ENCODE measurements at places on chromosomes 6 and 20.

DNA sequence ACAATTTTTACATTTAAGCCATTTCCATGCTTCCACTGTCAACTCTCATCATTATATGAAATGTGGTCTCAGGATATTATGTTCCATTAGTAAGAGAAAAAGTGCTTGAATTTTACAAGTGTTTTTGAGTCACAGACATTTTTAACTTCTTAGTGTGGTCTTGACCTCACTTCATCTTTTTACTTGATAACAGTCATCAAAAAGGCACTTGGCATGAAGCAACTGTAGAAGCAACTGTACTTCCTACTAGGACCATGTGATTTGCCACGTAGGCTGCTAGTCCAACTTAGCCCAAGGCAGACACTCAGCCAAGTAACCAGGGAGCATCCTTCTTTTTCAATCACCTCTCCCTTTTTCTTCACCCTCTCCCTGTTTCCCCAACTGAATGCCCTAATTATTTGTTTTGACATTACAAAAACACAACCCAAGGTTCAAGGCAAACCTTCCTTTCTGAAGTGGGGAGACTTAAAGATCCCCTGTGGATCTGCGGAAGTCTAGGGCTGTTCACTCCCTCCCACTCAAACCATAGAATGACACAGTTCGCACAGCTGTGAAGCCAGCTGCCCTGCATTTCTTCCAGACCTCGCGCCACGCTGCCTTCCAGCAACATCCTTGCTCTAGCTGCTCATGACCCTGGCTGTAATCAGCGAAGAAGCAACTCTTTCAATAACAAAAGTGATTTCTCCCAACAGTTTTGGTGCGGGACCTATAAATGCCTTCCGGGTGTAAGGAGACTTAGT is 45.0 kb downstream of the PHACTR1 start:
- no peak for DNase-seq

DNA sequence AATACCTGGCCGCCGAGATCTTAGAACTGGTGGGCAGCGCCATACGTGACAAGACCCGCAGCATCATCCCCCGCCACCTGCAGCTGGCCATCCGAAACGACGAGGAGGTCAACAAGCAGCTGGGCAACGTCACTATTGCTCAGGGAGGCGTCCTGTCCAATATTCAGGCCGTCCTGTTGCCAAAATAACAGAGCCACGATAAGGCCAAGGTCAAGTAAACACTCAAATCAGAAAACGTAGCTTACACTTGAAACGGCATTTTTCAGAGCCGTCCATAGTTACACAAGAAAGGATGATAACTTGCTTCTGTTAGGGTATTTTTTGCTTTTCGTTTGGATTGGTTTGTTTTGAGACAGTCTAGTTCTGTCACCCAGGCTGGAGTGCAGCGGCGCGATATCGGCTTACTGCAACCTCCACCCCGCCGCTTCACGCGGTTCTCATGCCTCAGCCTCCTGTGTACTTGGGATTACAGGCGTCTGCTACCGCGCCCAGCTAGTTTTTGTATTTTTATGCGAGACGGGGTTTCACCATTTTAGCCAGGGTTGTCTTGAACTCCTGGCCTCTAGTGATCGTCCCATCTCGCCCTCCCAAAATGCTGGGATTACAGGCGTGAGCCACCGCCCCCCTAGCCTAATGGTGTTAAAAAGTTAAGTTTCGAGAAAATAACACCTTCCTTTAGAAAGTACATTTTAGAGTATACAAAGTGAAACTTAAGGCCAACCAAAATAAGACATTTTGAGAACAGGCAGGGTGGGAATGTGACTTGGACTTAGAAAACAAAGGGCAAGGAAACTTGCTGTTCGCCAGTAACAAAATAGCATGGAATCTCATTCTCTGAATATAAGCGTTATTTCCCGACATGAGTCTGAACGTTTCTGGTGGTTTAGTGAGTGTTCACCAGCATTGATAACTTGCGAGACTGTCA is 42.8 kb upstream of the HFE start:
- DNase-seq: peak; percentile 37

DNA sequence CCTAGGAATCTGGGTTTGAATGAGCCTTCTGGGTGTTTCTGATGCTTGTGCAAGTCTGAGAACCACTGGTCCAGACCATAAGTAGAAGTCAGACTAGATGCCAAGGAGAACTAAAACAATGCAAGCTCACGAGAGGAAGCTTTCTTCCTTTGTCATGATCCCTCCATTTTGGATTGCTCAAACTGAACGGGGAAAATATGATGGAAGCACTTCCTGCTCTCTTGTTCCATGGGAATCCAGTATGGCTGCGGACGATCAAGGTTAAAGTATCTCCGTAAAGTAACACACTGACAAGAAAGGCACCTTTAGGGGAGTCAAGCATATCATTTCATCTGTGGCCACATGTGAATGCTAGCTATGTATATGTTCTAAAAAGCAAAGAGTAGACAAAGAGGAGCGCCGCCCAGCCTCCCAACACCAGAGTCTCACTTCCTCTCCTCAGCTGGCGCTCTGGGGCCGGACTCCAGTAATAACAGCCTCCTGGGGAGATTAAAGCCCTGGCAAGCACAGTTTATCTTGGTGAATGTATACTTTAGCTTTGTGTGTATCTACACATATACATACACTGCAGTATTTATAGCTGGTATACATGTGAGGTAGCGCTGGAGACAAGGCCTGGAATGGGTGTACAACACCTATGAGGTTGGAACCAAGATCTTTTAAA is 88.1 kb downstream of the FOXC1 start:
- DNase-seq: no peak

DNA sequence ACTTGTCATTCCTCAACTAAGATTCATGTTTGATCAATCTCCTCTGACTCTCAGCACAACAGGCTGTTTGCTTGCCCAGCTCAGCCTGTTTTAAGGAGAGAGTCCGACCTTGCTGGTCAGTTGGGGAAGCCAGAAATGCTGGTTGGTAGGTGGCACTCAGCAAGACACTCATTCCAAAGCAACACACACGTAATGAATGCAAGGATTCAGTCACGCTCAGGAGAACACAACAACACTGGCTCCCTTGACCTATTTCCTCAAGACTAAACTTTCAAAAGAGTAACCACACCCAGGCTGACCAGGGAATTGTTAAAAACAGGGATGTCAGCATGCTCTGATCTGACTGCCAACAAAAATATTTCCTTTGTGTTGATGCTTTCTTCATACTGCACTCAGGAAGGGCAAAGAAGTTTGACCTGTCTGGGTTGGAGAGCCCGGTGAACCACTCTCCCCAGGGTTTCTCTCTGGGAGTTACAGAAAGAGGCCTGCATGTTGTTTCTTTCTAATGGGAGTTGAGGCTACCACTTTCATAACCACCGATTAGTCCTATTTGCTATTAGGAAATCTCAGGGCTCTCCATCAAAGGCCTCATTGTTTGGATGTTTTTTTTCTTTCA is 25.6 kb upstream of the PREP start:
- no peak for DNase-seq

DNA sequence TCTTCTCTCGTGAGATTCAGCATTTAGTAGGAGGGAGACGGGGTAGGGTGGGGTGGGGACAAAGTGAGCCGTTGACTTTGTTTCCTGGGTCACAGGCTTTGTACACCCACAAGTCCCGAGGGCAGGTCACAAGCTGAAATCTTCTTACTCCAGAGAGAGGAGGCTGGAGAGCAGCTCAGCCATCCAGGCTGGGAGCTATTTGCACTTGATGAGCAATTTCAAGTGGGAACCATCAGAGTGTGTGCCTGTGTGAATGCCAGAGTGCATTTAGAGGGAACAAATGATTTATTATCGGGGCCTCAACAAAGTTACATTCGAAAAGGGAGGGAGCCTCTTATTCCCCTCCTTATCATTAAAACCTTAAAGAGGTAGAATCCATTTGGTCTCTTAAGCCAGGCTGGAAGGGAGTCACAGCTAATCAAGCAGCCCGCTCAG is 155.7 kb upstream of the JARID2 start:
- DNase-seq: no peak

- DNase-seq: no peak
These were observed 271.1 kb upstream of the AGPAT4 start for GRCh38 chr6:161544801-161545480.

DNA sequence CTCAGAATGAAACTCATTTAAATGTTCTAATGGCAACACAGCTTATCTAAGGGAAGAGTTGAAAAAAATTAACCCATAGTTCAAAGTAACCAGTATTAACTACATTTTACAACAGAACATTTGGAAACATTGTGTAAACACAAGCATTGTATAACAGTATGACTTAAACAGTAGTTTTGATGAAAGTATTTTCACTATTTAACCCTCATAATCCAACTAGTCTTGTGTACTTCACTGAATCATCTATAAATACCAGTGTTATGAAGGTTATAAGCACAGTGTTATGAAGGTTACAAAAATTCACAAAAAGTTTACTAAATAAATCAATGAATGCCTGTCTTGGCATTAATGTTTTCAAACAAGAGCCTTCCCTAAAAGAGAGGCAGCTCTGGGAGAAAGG is 66.5 kb downstream of the REV3L start:
- no peak for DNase-seq

DNA sequence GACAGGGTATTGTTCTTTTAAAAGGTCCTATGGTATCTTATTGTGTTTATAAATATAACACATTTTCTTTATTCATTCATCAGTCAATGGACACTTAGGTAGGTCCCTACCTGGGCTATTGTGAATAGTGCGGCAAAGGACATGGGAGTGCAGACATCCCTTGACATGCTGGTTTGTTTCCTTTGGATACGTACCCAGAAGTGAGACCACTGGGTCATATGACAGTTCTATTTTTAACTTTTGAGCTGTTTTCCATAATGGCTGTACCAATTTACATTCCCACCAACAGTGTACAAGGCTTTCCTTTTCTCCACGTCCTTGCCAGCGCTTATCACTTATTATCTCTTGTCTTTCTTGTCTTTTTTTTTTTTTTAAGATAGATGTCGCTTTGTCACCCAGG is 627.5 kb downstream of the PRKN start:
- DNase-seq: no peak

GRCh38 chr20:33687993-33688937 is 2.1 kb upstream of the E2F1 start:
- DNase-seq: no peak

GRCh38 chr6:70423189-70424134 is 10.2 kb downstream of the FAM135A start:
- no peak for DNase-seq

DNA sequence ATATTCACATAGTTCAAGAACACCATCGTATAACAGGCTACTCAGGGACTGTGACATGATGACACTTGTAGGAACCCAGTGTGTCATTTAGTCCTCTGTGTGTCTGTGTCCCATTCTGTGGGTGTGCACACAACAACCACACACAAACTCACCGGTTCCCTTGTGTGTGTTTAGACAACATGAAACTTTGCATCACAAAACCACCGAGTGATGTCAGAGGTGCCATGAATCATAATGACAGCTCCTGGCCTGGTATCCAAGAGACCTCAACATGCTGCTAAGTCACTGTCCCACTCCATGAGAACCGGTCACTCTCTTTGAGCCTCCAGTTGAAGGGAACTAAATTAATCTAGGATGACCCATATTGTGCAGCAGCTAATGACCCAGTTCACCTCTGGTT is 421.3 kb downstream of the PREX1 start:
- DNase-seq: no peak

DNA sequence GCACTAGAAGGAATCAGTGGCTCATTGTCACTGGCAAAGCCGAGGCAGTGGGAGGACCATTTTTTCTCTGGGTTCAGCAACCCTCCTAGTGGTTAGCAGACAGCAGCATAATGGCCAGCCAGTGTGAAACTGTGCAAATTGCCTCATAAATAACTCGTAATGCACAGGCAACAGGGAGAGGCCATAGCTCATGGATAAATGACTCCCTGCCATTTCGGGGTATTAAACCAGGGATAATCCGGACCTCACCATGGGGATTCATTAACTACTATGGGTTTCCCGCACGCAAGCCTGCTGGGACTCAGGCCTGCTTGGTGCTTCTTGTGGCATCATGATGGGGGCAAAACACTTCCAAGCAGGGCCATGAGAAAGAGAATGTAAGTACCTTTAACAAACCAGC is 158.2 kb upstream of the CHD6 start:
- no peak for DNase-seq

DNA sequence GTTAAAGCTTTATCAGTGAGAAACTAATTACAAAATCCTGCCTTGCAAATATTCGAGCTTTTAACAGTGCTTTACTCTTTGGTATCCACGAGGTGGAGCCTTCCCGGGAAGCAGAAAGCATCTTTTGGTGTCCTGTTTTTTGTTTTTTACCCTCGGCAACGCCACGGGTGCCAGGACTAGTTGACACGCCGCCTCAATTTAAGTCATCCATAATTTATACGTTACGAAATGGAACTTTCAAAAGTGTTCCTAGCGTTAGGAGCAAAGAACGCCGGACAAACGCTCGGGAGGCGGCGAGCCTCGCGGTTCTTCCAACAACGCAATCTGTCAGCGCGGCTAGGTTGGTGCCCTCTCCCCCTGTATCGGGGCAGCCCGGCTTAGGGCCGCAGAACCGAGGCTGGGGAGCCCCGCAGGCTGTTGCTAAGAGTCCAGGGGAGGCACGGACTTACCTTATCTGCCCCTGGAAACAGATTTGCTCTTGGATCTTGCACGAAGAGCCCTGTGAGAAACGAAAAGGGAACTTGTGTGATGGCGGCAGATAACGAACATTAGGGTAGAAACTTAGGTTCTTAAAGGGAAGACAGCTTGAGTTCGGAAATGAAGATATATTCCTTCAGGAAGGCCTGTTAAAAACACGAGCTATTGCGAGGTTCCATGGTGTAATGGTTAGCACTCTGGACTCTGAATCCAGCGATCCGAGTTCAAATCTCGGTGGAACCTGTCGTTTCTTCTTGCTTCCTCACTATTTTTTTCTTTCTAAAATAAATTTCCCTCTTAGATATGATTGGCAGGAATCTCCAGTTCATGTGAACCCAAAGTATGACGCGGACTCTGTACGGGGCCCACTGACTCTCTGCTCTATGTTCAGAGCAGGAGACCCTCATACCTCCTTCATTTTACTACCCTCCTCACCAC is 46.2 kb upstream of the ZNF184 start:
- peak; percentile 71 for DNase-seq

GRCh38 chr20:50980071-50980681 is 21.6 kb downstream of the MOCS3 start:
- DNase-seq: no peak

DNA sequence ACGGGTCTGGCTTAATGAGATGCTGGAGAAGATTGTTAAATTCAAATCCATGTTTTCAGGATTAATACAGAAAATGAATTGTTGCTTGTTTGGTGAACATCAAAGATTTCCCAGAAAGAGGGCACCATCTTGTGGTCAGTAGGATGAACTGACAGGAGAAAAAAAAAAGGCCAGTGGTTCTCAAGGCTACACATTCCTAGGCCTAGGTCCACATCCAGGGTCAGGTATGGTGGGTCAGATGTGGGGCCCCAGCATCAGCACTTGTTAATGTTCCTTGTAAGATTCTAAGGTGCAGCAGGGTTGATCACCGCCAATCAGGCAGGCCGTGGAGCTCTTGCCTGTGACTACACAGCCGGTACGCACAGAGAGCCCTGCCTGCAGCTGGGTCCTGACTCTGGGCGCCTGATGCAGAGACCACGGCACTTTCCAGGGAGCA is 34.0 kb upstream of the FOXO3 start:
- DNase-seq: no peak

DNA sequence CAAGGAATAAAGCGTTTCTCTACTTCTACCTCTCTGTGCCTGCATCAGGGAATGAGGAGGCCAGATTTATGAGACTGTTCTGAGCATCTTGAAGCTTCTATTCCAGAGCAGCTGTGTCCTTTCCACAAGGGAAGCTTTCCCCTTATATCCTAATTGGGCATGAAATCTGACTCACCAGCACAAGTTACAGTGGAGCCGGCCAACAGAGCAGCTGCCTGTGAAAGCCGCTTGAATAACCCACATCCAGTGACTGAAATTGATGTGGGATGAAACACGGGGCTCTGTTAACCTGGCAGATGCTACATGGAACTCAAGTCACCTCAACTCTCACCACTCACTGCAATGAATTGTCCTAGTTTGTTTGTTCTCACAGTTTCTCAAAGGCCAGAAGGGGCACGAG is 400.3 kb downstream of the TFAP2A start:
- no peak for DNase-seq
